Aorta (tissue), 5 donors: ENCODE measurements at places on chromosomes 5 and 9. TPM values are rescaled to one million over a fixed set of nuclear protein-coding genes. Genes with fewer than 3 reads are reported as not detected.

- H3K27me3 ChIP-seq: no peaks in the 10 kb centered on the region
- H3K36me3 ChIP-seq: no peaks in the 10 kb centered on the region
- no peak overlapping the region for H3K27ac ChIP-seq
- H3K4me3 ChIP-seq: no peak overlapping the region
- H3K4me1 ChIP-seq: no peaks in the 10 kb centered on the region
- DNase-seq: no peak
Observed at GRCh38 chr5:61802456-61802855, 470.4 kb downstream of the ZSWIM6 start.

DNA sequence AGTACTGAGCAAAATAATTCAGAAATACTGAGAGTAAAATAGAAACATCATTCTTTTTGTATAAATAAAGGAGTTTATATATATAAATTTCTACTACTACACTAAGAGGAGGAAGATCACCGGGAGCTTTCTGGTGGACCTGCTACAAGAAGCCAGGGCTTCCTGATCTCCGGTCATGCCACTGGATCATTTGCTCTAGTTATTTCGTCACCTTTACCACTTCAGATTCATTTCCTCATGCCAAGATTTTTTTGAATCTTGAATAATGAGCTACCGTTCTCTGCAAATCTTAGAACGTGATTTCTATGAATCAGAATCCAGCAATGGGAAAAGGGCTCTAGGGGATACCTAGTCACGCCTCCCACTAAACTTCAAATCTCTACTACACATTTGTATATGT is 51.9 kb upstream of the TBC1D9B start:
- no peak overlapping the region for H3K4me3 ChIP-seq
- no peak overlapping the region for H3K27ac ChIP-seq

The ADAMTS16 gene
- total RNA-seq: 0.10 TPM

DNA sequence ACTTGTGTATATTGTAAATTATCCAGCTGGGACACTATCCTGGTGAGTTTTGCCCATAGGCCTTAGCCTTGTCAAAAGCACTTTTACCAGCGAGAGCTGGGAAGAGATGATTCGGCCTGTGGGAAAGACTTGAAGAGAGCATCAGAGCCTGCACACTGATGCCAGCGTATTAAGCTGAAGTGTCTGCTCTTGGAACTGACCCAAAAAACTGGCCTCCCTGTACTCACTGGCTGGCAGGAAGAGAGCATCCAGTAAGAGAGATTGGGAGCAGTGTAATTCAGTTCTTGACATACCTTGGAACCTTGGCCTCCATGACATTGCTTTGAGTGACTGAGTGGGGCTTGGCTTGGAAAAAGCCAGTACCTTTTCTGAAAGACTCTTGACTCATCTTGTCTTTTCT is 73.7 kb downstream of the ZNF462 start:
- no peak overlapping the region for H3K27ac ChIP-seq
- H3K27me3 ChIP-seq: no peaks in the 10 kb centered on the region
- no peaks in the 10 kb centered on the region for H3K4me1 ChIP-seq
- H3K36me3 ChIP-seq: peaks cover 5% of the 10 kb centered on the region
- DNase-seq: no peak
- no peak overlapping the region for H3K4me3 ChIP-seq

GRCh38 chr5:93145767-93146166 is 435.3 kb downstream of the NR2F1-AS1 start:
- no peak overlapping the region for H3K4me3 ChIP-seq
- H3K27ac ChIP-seq: no peak overlapping the region
- H3K36me3 ChIP-seq: no peaks in the 10 kb centered on the region
- no peaks in the 10 kb centered on the region for H3K4me1 ChIP-seq
- no peak for DNase-seq

GRCh38 chr9:136003411-136004218 is 42.4 kb upstream of the UBAC1 start:
- no peak overlapping the region for H3K4me3 ChIP-seq
- no peak overlapping the region for H3K27ac ChIP-seq
- H3K27me3 ChIP-seq: no peaks in the 10 kb centered on the region
- no peaks in the 10 kb centered on the region for H3K4me1 ChIP-seq

DNA sequence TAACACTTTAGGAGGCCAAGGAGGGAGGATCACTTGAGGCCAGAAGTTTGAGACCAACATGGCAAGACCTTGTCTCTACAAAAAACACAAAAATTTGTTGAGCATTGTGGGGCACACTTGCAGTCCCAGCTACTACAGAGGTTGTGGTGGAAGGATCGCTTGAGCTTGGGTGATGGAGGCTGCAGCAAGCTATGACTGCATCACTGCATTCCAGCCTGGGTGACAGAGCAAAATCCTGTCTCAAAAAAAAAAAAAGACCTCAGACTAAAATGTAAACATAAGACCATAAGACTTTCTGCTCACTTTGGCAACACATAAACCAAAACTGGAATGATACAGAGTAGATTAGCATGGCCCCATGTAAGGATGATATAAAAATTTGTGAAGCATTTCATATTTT is 24.6 kb upstream of the NANS start:
- H3K36me3 ChIP-seq: no peaks in the 10 kb centered on the region
- no peak overlapping the region for H3K4me3 ChIP-seq
- H3K4me1 ChIP-seq: no peaks in the 10 kb centered on the region
- H3K27ac ChIP-seq: no peak overlapping the region
- no peak for DNase-seq

GRCh38 chr9:87950765-87951488 is 23.4 kb downstream of the CDK20 start:
- no peak overlapping the region for H3K27ac ChIP-seq
- H3K36me3 ChIP-seq: no peaks in the 10 kb centered on the region
- no peaks in the 10 kb centered on the region for H3K4me1 ChIP-seq

The ZNF300 gene
- 6.6 TPM for total RNA-seq

The TPD52L3 gene
- not detected for total RNA-seq
